ENCODE measurements at places on chromosomes 6 and 20. TPM values are rescaled to one million over a fixed set of nuclear protein-coding genes. Genes with fewer than 3 reads are reported as not detected.

DNA sequence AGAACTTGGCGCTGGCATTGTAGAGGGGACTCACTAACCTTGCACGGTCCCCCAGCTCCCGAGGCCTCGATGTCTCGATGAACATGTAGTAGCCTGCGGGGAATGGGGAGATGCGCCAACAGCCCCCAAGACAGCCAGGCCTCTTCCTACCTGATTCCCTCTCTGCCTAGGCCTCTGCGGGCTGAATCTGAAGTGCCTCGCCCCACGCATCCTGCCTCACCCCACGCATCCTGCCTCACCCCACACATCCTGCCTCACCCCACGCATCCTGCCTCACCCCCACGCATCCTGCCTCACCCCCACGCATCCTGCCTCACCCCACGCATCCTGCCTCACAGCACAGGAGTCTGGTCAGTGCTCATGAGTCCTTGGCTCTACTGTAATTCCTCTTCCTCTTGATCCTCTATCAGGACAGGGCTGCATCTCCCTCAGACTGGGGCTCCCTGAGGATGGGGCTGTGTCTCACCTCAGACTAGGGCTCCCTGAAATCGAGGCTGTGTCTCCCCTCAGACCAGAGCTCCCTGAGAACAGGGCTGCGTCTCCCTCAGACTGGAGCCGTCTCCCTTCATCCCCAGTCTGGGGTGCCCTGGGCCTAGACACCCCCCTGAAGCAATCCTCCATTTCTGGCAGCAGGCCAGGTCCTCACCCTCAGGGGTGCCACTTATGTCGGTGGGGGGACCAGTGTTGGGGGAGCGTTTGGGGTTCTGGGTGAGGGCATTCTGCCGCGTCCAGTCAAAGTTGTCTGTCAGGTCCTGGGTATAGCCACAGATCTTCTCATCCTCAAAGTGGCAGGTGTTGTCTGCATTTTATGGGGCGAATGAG, 53.6 kb downstream of the MDGA1 start:
- no peak for DNase-seq

Gene HLA-DQB1
- not detected for total RNA-seq

DNA sequence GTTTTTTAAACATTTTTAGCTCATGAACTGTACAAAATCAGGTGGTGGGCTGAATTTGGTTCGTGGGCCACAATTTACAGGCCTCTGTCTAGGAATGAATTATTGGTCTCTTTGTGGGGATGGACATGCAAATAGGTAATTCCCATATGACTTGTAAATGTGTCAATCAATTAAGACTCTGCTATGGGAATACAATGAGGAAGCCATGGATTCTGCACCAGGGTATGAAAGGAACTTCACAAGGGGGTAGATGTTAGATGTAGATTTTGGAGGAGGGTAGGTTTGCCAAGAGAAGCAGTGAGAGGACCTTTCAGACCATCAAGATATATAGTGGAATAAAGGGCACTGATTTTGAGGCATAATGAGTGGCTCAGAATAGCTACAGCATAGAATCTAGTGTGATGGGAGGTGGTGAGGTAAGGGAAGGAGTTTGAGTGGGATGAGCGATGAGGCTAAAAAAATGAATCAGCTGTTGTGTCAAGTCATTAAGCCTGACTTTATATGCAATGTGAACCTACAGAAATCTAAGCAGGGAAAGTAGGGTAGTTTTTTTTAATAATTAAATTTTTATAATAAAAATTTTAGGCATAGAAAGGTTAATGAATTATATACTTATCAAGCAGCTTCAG, 32.6 kb upstream of the RNF182 start:
- no peak for DNase-seq

Gene OVOL2
- not detected for total RNA-seq

GRCh38 chr20:60222497-60222896, 264.3 kb downstream of the CDH26 start:
- no peak for DNase-seq

GRCh38 chr6:94510877-94511276, 1066.5 kb upstream of the MANEA start:
- no peak for DNase-seq

- no peak for DNase-seq
Observed at GRCh38 chr6:160259598-160259997, 977 bp upstream of the SLC22A2 start.

- DNase-seq = no peak
Observed at GRCh38 chr6:41599852-41600445, 38.3 kb upstream of the MDFI start.

Gene CDH26
- not detected for total RNA-seq

Gene CNKSR3
- total RNA-seq = 29.2 TPM

GRCh38 chr20:50393990-50394561, 116.1 kb upstream of the PTPN1 start:
- no peak for DNase-seq

- no peak for DNase-seq
Observed at GRCh38 chr6:136294621-136295020, 5.0 kb upstream of the BCLAF1 start.

Gene TLDC2
- total RNA-seq = not detected

Gene DAAM2
- 0.32 TPM for total RNA-seq

- DNase-seq = no peak
Observed at GRCh38 chr6:76708641-76709331, 636.3 kb upstream of the IMPG1 start.

- peak; percentile 7 for DNase-seq
Observed at GRCh38 chr6:131159578-131159977, 24.3 kb downstream of the AKAP7 start.

DNA sequence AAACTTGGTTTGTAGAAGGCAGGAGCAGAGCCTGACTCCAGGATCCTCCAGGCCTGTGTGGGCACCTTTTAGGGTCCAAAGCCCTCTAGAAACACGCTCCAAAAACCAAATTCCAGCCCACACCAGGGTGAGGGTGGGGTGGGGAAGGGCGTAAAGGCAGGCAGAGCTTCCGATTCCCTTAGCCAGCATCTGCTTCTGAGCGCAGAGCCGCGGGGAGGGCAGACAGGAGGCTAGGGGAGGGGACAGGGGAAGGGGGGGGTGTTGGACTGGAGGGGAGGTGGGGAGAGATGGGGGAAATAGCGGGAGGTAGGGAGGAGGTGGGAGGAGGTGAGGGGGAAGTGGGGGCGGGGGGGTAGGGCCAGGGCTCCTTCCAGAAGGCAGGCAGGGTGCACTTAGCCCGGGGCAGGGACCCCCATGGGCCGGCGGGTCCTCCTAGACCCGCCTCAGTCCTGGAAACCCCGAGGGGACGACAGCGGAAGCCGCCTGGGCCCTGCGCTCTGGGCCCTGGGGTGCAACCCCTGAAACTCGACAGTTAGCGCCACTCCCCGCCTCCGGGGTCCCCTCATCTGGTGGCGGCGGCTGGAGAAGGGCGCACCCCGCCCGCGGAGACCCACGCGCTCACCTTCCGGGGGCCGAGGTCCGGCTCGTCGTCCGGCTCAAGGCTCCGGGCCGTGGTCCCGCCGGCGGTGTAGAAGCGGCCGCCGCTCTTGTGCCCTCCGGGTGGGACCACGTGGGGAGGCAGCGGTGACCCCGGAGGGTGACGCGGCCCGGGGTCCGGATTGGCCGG, 22.0 kb upstream of the FRMD1 start:
- DNase-seq = no peak

Gene HLA-DMB
- 0.76 TPM for total RNA-seq

DNA sequence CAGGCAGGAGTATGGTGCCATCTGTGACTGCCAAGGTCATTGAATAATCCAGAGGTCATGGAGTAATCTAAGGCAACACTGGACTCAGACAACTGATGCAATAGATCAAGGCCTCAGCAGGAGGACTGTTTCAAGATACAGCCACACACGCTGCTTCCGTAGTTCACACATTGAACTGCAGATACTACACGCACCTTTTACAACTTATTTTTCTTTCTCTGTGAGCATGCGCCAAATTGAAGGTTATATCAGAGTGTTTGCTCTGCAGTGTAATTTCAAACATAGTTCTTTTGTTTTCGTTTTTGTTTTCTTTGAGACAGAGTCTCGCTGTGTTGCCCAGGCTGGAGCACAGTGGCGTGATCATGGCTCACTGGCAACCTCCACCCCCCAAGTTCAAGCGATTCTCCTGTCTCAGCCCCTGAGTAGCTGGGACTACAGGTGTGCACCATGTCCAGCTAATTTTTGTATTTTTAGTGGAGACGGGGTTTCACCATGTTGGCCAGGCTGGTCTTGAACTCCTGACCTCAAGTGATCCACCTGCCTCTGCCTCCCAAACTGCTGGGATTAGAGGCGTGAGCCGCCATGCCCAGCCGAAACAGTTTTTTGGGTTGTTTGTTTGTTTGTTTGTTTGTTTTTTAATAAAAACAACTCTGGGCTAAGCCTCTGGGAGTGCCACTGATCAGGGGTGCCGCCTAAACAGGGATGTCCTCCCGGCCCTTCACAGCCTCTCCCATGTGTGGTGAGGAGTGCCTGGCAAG, 96.6 kb upstream of the NAA20 start:
- no peak for DNase-seq

- DNase-seq = no peak
Observed at GRCh38 chr20:5596401-5597193, 153.6 kb upstream of the SHLD1 start.

GRCh38 chr6:137045222-137045789, 541 bp upstream of the IL20RA start:
- DNase-seq = no peak

Gene ADGRF1
- total RNA-seq = not detected

GRCh38 chr6:7107578-7108195, at the start of gene RREB1:
Gene RREB1 (plus strand): TSS chr6:7107961. CDS start chr6:7181912, 73,951 bp downstream.
- DNase-seq = peak; percentile 90

GRCh38 chr6:9057937-9058336, 622.6 kb upstream of the SLC35B3 start:
- no peak for DNase-seq

DNA sequence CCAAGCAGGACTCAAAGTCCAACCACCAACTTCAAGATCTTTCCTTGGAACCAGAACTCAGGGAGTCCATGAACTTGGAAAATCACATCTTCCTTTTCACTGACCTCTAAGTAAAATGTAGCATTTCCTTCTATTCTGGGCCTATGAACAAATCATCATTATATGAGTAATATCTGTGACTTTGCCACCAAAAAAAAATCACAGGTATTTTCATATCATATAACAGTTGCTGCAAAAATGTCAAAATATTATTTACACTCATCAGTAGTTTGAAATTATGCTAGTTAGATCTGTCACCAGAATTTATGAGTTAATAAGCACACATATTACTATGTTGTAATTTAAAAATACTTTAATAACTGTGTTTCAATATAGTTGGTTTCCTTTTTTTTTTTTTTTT, 27.3 kb upstream of the TLDC2 start:
- no peak for DNase-seq

DNA sequence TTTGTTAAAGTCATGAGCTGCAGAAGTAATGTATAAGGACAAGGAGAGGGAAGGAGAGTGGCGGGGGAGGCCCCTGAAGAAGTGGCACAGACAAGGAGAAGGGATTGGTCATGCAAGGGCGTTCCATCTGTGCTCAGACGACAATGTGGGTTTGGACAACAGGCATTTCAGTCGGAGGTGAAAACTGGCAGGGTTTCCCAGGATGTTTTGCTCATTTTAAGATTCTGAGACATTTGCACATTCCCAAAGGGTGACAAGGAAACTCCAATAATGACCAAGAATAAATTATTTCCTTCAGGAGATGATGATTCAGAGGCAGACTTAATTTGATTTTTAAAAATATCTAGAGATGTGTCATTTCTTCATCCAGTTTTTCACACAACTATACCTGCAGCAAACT, 181.8 kb downstream of the HIVEP2 start:
- DNase-seq = no peak

Gene FOXS1
- total RNA-seq = 0.07 TPM

GRCh38 chr20:51164731-51165130, 141.8 kb upstream of the KCNG1 start:
- no peak for DNase-seq

GRCh38 chr6:82882363-82883023, 183.1 kb downstream of the UBE3D start:
- DNase-seq = no peak

DNA sequence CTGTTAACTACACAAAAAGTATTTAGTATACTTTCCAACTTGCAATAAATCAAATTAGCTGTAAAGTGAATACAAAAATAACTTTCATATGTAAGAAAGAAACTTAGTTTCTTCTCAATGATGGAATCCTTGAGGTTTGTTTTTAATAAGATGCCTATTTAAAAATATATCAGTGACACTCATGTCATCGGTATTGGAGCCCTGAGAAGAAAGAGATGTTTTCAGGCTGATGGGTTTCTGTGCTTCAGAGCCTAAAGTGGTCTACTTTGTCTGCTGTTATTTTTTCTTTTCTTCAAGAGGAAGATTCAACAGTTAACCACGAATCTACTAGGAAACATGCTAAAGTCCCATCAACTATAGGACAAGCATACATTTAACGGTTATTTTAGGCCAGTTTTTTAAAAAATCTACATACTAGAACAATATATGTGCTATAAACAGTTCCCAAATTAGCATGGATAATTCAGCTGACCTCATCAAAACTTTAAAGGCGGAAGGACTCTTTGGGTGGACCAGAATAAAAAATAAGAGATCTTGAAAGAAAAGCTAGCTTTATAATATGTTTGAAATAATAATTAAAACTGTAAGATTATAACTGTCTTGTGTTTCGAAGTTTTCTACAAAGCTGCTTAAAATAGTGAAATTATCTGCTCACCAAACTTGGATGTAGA, 147.0 kb upstream of the SAMD5 start:
- no peak for DNase-seq

Gene CNBD2
- not detected for total RNA-seq

DNA sequence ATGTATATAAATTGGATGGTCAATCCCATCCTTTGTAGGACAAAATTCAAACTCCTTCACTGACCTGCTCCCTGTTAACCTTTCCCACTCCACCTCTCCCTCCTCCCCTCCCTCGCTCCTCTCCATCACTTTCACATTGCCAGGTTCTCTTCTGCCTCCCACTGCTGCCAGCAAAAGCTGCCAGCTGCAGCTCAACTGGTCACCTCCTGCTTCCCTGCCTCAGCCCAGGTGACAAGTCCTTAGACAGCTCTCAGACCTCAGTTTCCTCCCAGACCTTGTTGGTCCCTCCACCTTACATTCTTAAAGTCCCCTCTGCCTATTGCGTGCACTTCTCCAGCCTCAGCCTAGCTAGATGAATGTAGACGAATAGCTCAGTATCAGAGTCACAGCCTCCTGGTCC, 23.3 kb upstream of the RTF2 start:
- no peak for DNase-seq

Gene GFOD1
- total RNA-seq = 0.72 TPM

DNA sequence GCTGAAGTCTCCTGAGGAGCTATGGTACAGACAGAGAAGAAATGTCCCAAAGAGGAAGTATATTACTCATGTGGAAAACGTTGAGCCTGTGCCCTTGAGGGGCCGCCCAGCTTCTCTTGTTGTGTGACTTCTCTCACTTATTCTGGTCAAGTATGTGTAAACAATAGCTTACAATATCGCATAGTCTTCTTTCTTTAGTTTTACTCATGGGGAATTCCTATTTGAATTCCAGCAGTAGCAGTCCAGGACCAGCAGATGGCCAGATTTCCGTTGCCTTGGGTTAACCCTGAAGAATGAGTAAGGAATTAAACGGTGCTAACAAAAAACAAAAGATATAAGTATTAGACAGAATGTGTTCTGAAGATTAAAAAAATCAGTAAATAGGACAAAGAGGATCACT, 522.0 kb upstream of the GJE1 start:
- peak; percentile 2 for DNase-seq

Gene RPP21
- total RNA-seq = 52.0 TPM
